ENCODE measurements at places on chromosomes 7 and 10. TPM values are rescaled to one million over a fixed set of nuclear protein-coding genes. Genes with fewer than 3 reads are reported as not detected.

GRCh38 chr10:97737770-97738265 is 890 bp downstream of the ZFYVE27 start:
- no peak for DNase-seq

The TFR2 gene
- 1.1 TPM for total RNA-seq

The PPP1R17 gene
- total RNA-seq, result not detected

The ANKRD22 gene
- total RNA-seq, result 9.0 TPM

DNA sequence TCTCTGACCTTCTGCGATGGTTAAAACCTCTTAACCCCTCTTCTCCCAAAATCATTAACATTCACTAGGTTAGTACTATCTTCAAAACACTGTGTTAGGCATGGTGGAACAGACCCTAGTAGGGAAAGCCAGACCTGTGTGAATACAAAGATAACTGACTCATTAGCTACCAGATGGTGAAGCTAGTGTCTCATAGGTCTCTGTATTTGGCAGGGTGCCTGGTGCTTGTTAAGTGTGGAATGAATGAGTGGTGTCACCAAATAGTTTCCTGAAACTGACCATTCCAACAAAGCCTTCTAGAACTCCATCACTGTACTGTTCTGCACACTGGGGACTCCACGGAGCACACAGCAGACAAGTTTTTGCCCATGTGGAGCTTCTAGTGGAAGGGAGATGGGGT is 27.7 kb upstream of the TM9SF3 start:
- DNase-seq, result no peak

DNA sequence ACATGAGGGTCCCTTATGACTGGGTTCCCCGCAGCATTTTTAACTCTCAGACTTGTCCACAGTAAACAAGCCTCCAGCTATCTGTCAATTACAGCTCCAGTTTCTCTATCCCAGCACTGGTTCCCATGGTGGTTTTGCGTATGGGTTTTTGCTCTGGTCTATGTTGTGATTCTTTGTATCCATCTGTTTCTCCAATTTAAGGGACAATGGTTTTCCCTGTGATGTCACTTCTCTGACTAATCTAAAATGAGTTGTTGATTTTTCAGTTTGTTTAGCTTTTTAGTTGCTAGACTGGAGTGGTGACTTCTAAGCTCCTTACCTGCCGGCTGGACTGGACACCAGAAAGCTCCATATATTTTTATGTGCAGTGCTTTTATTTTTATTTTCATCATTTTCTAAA is 303.7 kb downstream of the INHBA start:
- DNase-seq, result no peak

DNA sequence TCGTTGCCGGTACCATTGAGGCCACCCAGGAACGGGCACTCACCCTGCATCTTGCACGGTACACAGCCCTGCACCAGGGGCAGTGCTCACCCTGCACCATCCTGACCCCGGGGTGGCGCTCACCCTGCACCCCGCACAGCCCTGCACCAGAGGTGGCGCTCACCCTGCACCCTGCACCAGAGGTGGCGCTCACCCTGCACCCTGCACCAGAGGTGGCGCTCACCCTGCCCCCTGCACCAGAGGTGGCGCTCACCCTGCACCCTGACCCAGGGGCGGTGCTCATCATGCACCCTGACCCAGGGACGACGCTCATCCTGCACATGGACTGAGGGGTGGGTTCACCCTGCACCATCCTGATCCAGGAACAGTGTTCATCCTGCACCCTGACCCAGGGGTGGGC is 6.4 kb downstream of the TUBGCP2 start:
- no peak for DNase-seq

- no peak for DNase-seq
These were observed 61.8 kb upstream of the LRRC18 start for GRCh38 chr10:49001402-49001801.

GRCh38 chr7:101998906-101999240 is 181.4 kb downstream of the CUX1 start:
- no peak for DNase-seq
